ENCODE measurements at places on chromosomes 16 and 17. TPM values are rescaled to one million over a fixed set of nuclear protein-coding genes. Genes with fewer than 3 reads are reported as not detected.

Gene C16orf74
- total RNA-seq, result 6.4 TPM

GRCh38 chr16:23945243-23945642 lies 109.5 kb downstream of the PRKCB start:
- no peak for DNase-seq

GRCh38 chr16:66954097-66954659 lies 6.9 kb upstream of the CES3 start:
- peak; percentile 67 for DNase-seq

DNA sequence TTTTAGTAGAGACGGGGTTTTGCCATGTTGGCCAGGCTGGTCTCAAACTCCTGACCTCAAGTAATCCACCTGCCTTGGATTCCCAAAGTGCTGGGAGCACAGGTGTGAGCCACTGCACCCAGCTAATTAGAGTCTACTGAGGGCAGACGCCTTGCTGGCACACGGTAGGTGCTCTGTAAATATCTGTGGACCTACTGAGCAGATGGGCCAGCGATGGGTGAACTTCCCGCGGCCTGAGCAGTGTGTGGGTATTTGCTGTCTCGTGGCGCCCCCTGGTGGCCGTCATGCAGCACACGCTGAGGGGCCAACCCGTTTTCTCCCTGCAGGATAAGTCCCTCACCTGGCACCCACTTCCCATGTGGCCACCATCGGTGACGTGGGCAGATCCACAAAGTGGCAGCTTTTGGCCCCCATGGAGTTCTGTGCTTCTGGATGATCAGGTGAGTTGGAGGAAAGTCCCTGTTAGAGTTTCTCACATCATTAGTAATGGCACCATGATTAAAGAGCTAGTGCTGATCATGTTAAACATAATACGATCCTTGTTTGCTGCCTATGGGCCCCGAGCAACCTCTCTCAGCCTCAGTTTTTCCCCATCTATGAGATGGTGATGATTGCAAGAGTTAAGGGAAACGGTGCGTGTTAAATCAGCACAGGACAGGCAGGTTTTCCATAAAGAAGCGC lies 40.7 kb downstream of the ZDHHC7 start:
- DNase-seq, result peak; percentile 81

- no peak for DNase-seq
Observed at GRCh38 chr16:69909760-69910159, 41.4 kb upstream of the CLEC18A start.

Data from uterus (tissue), 4 donors.